ENCODE measurements at places on chromosomes 4 and X.

GRCh38 chr4:89599026-89599425 is 237.9 kb downstream of the SNCA start:
- DNase-seq: no peak

DNA sequence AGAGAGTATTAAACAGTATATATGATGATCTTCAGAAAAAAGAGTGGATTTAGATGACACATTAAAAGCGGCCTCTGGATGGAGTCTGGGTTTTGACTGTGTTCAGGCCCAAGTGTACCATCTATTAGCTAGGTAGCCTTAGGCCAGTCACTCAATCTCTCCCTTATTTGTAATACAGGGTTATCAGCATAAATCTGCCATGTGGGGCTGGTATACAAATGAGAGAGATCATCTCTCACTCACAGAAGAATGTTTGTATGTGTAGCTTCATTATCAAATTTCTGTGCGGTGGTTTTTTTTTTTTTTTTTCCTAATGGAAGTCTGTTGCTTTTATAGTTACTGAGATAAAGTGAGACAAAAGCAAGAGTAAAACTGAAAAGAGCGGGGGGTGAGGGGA is 12.7 kb downstream of the SLC2A9 start:
- DNase-seq: no peak

DNA sequence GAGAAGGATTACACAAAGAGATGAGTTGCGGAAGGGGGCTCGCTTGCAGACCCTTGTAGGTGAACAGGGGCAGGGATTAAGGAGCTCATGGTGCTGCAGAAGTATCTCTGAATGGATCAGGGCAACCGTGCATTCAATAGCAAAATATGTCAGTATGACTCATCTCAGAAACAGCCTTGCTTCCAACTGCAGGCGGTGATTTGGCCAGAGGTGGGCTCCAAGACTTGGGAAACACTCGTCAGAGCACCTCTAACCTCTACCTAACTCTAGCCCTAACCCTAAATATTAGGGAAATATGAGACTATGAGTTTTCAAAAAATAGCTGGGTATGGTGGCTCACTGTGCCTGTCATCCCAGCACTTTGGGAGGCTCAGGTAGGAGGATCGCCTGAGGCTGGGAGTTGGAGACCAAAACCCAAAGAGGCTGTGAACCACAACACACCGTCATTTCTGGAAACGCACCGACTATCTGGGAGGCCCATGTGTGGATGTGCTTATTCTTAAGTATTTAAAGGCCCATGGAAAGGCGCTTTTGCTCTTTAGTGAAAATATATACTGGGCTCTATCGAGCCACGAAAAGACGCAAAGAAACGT is 102.6 kb downstream of the DHRSX start:
- no peak for DNase-seq

DNA sequence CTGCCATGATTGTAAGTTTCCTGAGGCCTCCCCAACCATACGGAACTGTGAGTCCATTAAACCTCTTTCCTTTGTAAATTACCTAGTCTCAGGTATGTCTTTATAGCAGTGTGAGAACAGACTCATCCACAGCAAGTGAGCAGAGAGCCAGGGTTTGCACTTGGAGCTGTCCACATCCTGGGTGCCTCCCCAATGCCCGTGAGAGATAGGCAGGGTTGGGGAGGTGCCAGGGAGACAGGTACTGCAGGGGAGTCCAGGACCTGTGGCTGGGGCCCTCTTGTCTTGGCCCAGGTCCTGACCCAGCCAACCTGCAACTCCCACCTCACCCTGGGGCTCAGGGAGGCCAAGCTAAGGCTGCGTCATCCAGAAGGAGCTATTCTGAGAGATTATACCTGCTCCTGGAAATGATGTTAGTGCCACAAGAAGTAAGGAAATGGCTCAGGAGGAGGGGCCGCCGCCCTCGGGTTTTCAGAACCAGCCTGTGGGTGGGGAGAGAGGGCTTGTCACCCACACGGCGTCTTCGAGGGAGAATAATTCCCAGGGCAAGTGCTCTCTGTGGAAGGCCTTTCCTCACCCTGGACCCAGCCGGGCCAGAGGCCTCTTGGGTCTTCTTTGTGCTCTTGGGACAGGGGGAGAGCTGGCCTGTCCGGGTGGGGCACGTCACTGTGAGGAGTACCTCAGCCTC is 66.5 kb downstream of the ADRA2C start:
- DNase-seq: no peak

DNA sequence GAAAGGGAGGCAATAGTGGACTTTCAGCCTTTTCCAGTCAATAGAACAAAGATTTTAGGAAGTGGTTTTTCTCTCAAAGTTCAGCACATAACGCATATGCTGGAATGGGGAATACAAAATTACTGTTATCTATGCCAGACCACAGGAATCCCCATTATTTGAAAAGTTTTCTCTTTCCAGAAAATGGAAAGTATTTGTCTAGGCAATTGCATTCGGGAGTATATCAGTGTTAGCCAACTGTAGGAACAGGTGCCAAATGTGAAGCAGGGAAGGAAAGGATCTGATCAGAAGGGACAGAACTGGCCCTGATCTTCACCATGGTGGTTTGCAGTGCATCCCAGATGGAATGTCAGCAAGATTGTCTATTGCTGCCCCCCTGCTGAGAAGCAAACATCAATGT is 213.6 kb downstream of the CPE start:
- no peak for DNase-seq

DNA sequence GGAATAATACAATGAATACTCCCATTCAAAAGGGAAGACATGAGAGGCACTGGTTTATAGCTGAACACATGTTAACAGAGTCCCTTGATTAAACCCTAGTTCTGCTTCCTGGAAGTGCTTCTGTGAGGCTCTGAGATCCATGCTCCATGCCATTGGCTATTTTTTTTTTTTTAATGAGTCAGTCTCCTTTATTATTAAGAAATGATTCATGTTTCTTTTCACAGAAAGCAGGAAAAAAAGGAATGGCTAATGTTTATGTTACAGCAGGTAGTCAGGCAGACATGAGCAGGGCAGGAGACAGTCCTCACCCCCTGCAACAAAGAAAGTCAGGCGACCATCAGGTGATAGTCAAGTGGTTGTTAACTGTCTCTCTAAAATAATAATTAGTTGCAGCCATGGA is 598.7 kb downstream of the EPHA5 start:
- DNase-seq: no peak

- DNase-seq: no peak
These were observed 22.8 kb upstream of the TLR2 start for GRCh38 chr4:153661215-153661822.

- no peak for DNase-seq
These were observed 197.0 kb downstream of the BCOR start for GRCh38 chrX:39900777-39901170.
